ENCODE measurements at places on chromosomes 11 and 22.

DNA sequence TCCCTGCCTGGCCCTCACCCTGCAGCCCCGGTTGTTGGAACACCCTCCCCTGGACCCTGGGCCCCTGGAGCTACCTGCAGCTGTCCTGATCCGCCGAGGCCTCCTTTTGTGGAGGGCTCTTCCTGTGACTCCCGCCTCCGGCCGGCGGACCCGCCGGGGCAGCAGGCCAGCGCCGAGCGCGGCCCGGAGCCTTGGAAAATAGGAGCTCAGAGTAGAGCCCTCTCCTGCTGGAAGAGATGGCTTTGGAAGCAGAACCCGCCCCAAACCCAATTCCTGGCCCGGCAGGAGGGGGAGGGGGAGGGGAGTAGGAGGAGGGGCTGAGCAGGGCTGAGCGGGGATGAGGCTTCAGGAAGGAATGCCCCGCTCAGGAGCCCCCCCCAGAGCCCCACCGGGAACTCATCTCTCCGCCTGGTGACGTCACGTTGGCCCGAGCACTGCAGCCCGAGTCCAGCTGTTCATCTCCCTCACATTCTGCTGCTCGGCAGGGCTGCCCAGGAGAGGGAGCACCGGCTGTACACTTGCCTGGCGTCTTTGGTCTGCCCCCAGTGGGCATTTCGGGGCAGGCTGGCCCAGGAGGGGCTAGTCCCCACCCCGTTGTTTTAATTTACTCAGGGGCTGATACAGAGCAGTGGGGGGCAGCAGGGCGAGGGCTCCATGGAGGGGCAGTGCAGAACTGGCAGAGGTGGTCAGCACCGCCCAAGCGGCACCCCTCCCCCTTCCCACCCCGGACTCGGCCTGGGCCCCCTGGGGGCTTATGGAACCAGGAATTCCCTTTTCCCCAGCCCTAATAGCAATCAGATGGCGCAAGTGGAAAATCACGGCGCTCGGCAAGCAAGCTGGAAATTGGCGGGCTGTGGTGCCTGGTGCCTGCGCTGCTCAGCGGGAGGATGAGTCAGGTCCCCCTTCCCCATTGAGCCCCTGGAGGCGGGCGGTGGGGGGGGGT, at the start of gene MRGPRF:
Gene MRGPRF (minus strand): TSS at position 238 of the 943 bp plus-strand sequence. CDS start 3,345 bp downstream, outside the sequence.
- no peak for DNase-seq

DNA sequence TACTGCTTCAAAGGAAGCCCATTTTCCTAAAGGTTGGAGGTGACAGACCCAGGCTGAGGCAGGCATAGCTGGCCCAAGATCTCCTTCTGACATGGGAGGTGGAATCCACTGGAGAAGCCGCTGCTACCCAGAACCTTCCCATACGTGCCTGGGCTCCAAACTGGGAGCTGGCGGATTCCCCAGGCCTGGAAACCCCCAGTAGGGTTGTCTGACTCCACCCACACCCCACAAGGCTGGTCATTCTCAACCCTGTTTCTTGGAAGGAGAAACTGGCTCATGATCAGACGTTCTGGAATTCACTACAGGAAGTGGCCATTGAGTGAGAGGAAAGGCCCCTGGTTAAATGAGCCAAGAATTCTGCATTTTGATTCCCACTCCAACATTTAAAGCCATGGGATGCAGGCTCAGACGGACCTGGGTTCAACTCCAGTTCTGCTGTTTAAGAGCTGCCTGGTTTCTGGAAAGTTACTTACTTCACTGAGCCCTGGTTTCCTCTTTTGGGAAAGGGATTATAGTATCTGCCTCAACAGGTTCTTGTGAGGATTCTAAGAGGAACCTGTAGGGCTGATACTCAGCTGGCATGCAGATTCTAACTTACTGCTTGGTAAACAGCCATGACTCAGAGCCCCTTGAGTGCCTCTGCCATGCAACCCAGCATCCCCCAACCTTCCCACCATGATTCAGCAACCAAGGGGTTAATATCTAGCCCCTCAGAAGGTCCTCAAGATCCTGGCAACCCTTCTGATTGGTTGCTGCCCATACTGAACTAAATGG, 19.4 kb upstream of the TSKU start:
- no peak for DNase-seq

DNA sequence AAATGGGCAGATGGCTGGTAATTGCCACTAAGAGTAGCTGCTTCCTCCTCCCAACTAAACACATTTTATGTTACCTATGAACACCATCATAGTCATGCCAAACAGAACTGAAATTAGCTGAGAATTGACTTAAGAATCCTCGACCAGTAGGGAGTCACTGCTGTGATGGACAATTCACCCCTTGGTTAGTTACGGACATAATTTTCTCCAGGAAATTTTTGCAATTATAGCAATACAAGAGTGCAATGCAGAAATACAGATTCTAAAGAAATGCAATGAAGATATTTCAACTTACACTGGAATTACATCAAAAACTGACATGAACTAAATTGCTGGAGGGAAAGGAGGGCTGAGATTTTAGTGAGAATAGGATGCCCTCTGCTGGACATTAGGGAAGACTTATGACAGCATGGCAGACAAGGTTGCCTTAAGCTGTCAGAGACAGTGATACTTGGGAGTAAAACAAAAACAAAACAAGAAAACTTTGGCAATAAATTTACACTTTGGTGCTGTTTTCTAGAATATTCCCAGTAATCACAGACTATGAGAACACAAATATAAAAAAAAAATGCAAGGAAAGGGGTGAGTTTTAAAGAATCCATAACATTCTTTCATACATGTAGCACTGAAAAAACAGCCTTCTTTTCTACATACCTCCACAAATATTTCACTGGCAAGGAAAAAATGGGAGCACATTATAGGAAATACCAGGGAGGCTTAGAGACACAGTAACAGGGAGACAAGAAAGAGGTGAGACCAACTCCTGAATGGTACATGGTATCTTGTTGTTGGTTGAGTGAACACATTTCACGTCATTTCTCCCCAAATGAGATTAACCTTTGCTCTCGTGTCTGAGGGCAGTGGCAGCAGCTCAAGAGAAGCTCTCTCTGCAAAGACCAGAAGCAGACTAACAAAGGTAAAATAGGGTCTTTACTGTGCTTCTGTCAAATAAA, 11.2 kb upstream of the PPP2R1B start:
- peak; percentile 87 for DNase-seq

GRCh38 chr11:129610125-129610524, 205.5 kb upstream of the TMEM45B start:
- no peak for DNase-seq

DNA sequence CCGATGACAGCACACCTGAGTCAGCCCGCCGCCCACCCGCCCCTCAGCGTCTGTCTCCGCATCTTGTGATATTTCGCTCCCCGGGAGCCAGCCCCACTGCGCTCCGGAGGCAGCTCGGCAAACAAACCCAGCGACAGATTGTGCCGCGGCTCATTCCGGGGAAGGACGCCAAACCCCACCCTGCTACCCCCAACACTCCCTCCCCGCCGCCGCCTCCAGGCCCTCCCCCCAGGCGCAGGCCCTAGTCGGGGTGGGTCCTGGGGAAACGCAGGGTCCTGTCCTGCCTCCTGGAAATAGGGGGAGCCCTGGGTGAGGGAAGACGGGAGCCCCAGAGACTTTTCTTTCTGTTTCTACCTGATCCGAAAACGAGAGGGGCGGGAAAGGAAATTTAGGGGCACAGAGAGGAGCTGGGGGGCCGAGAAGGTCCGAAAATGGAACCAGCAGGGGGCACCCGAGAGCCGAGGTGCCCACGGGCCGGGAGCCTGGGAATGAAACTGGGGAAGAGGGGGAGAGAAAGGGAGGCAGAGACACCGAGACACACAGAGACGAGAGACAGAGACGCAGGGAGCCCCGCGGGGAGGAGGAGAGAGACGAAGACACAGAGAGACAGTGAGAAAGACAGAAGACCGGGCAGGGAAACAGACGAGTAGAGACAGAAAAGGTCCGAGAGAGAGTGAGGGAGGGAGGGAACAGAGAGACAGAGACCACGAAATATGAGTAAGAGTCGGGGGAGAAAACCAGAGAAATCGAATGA, 1.7 kb upstream of the RTN4RL2 start:
- DNase-seq, result peak; percentile 78

- no peak for DNase-seq
These were observed 451.6 kb upstream of the CADM1 start for GRCh38 chr11:115955803-115956202.

DNA sequence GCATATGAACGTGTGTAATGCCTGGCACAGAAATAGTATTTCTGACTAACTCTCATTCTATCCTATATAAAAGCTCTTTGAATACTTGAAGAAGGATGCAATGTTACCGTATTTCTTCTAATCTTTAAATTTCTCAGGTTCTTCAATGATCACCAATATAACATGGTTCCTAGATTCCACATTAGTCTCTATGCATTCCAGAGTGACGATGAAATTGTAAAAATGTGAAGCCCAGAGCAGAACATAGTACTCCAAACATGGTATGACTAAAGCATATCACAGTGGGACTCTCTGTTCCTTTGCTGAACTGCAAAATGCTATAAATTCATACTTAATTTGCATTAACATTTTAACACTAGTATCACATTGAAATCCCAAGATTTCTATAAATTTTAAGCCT, 877.6 kb upstream of the CHORDC1 start:
- DNase-seq, result no peak

DNA sequence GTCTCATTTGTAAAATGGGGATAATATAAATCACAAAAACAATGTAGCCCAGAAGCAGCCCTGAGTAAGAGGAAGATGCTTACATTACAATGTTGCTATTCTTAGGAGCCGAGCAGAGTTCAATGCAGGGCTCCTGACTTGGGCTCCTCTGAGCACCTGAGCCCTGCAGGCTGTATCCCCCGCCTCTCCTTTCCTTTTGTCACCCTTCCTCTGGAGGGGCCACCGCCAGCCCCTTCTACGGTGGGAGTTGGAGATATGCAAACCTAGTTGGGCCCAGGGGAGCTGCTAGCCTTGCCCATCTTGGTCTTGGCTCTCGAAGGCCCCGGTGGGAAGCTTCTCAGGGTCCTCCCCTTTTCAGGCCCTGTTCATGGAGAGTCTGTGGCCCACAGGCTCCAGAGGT, 8.4 kb upstream of the CSNK1E start:
- DNase-seq, result no peak

DNA sequence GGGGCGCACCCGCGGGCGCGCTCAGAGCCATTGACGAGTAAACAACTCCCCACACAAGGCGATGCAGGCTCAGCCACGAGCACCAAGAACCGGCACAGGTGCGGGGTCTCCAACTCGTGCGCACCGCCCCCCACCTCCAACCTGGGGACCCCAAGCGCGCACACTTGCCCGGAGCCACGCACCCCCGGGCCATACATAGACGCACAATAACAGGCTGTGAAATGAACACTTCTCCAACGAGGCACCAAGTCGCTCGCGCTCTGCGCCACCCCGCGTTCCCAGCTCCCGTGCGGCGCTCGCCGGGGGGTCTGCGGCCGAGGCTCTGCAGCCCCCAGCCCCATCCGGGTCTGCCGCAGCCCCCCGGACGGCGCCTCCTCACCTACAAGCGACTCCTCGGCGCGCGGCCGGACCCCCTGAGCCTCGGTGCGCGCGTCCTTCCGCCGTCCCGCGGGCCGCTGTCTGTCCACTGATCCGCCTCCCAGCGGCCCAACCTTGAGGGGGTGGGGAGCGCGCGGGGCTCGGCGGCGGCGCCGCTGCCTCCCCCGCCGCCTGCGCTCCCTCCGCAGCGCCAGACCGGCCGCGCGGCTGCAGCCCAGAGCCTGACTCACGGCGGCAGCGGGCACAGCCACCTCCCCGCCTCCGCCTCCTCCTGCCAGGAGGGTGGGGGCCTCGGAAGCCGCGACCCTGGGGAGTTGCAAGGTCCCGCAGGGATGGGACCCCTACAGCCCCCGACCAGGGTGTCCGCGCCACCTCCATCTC, 1.6 kb downstream of the IFITM10 start:
- DNase-seq, result no peak

DNA sequence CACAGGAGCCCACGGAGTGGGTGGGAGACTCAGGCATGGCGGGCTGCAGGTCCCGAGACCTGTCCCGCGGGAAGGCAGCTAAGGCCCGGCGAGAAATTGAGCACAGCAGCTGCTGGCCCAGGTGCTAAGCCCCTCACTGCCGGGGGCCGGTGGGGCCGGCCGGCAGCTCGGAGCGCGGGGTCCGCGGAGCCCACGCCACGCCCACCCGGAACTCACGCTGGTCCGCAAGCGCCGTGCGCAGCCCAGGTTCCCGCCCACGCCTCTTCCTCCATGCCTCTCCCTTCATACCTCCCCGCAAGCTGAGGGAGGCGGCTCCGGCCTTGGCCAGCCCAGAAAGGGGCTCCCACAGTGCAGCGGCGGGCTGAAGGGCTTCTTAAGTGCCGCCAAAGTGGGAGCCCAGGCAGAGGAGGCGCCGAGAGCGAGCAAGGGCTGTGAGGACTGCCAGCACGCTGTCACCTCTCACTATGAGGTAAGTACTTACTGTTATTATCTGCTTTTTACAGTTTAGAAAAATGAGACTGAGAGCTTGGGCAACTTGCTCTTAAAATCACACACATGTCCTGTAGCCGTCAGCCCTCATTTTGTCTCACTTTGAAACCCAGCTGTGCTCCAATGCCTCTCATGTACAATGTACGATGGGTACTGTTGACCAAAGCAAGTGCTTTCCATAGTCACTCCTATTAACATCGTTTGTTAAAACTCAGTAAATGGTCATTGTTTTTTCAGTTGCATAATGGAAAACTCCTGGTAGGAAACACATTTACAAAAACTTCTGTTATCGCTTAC, 12.2 kb upstream of the OR10D3 start:
- no peak for DNase-seq

- no peak for DNase-seq
These were observed 42.3 kb upstream of the ETS1 start for GRCh38 chr11:128629516-128630106.

DNA sequence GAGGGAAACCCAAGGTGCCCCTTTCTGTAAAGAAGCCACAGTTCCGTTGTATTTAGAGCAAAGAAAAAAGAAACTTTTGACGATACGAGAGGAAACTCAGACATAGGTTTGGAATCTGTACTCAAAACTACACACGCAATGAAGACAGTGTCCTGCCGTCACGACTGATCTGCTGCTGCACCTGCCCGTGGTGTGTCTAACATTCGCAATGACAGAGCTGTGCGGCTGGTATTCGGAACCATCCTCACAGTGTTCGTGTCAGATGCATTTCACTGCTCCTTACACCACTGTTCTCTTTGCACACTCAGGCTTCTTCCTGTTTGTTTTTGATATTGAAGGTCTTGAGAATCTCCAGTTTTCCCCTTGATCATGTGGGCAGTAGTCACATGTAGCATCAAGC, 84.8 kb downstream of the RTL6 start:
- no peak for DNase-seq

GRCh38 chr11:132289590-132290256, 919.3 kb downstream of the NTM start:
- peak; percentile 87 for DNase-seq

GRCh38 chr11:10486161-10486840, 31.2 kb downstream of the AMPD3 start:
- no peak for DNase-seq

DNA sequence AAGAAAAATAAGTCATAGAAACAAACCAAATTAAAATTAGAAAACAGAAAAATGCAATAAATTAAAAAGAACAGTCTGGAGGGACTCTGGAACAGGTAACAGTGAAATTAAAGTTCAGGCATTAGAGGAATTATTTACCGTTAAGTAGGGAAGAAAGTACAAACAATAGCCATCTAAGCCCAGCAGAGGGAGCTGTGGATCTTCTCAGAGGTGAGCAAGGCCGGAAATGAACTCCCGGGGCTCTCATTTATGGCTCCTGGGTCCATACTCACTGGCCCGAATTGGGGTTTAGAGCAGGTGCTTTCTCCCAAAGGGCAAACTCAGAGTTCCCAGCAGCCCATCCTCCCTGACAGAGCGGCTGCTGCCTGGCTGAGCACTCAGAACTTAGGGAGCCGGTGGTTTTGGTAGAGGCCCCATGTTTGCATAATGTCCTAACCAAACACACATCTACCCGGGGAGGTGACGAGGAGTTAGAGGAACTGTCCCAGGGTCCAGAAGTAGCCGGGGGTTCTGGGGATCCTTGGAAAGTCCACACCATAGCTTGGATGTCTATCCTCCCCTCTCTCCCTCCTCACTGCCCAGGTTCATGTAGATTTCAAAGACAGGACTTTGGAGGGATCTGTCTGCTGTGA, 87.8 kb upstream of the VPREB1 start:
- DNase-seq, result peak; percentile 94
